GM23338 (cell line): ENCODE measurements at places on chromosomes 16 and 17.

DNA sequence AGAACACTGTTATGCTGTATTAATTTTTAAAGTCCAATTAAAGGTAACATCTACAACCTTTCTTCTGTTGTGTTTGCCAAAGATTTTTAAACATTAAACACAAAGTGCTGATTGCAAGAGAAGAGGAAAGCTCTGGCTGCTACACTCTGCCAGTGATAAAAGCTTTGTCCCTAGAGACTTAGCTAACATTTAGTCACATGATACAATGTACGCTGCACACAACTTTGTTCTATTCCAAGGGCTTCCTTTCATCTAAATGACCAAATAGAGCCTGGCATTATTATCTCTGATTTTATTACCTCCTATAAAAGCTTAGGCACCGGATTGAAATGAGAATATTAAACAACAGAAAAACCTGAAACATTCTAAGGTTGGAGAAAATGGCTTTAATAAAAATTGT is 388.7 kb upstream of the PMFBP1 start:
- no peak for DNase-seq
- H3K36me3 ChIP-seq = no peaks in the 10 kb centered on the region
- no peaks in the 10 kb centered on the region for H3K4me1 ChIP-seq
- no peaks in the 10 kb centered on the region for H3K27me3 ChIP-seq
- H3K27ac ChIP-seq = no peak overlapping the region

DNA sequence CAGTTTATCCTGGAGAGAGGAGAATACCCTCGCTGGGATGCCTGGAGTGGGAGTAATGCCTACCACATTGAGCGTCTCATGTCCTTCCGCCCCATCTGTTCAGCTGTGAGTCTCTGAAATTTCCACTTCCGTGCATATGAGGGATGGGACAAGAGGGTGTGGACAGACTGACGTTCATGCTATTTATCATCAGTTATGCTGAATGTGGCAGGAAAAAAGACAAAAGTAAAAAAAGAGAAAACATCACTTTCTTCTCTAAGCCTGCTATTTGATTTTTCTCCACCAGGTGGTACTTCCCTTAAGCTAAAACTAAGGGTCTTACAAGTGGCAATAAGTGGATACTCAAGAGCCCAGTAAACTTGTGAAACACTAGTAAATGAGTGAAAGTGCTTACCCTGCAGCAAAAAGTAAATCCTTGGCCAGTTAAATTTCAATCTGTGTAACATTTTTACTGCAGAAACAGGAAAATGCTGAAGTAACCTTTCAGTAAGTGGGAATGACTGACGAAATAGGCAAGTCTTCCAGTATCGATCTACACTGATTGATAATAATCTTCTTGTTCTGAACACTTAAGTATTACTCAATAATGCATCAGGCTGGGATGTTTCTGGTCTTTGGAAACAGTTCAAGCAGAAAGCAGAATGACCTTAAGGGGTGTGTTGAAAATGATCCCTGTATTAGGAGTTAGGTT is 5.6 kb downstream of the CRYBA1 start:
- H3K36me3 ChIP-seq = no peaks in the 10 kb centered on the region
- H3K4me1 ChIP-seq = no peaks in the 10 kb centered on the region

- H3K4me3 ChIP-seq = no peak overlapping the region
- DNase-seq = no peak
- no peaks in the 10 kb centered on the region for H3K27me3 ChIP-seq
- H3K36me3 ChIP-seq = no peaks in the 10 kb centered on the region
These were observed 14.6 kb downstream of the ODF4 start for GRCh38 chr17:8354236-8354635.

DNA sequence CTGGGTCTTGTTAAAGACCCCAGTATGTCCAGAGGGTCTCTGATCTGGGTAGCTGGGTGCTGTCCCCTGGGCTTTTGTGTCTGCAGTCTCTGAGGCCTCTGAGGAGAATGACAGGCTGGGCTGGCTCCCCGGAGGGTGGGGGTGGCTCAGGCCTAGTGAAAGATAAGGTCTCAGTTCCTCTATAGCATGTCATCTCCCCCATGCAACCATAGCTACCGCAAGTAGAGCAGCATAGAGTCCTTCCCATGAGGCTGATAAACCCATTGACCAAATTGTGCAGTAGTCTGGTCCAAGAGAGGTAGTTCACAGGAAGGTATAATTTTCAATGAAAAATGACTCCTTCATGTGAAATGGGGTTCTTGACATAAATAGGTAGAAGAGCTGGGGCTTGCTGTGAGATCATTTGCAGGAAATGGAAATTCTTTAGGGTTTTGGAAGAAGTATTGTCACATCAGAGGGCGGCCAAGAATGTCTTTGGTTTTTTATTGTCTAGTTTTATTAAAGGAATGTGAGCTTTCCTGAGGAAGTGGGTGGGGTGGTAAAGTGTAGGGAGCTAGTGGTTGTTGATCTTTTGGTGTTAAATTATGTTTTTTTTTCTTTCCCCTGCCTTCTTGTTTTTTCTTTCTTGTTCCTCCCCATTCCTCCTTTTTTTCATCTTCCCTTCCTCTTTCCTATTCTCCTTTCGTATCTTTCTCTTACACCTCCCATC is 21.0 kb downstream of the SLC7A6OS start:
- no peaks in the 10 kb centered on the region for H3K27me3 ChIP-seq
- peaks cover 11% of the 10 kb centered on the region; the same call in 1 of the 2 replicates for H3K36me3 ChIP-seq
- H3K27ac ChIP-seq = no peak overlapping the region

GRCh38 chr17:61313461-61314326 is 85.9 kb upstream of the TBX2 start:
- no peak for DNase-seq
- no peak overlapping the region for H3K4me3 ChIP-seq
- no peaks in the 10 kb centered on the region for H3K36me3 ChIP-seq
- H3K27me3 ChIP-seq = no peaks in the 10 kb centered on the region
- 0 out of 2 replicates have a peak, but pooled peaks cover 3% of the 10 kb centered on the region for H3K4me1 ChIP-seq

- no peak overlapping the region for H3K27ac ChIP-seq
- peaks cover 16% of the 10 kb centered on the region; the same call in 1 of the 2 replicates for H3K4me1 ChIP-seq
- peaks cover 89% of the 10 kb centered on the region for H3K27me3 ChIP-seq
- H3K4me3 ChIP-seq = peak overlapping the region; percentile 76
- DNase-seq = peak; percentile 77
These were observed 3.8 kb downstream of the PMP22 start for GRCh38 chr17:15261258-15261801.

GRCh38 chr17:27628376-27628775 is 2.6 kb upstream of the LGALS9 start:
- no peak for DNase-seq
- H3K27ac ChIP-seq = no peak overlapping the region
- no peak overlapping the region for H3K4me3 ChIP-seq
- H3K27me3 ChIP-seq = no peaks in the 10 kb centered on the region
- H3K36me3 ChIP-seq = peaks cover 2% of the 10 kb centered on the region; the same call in 1 of the 2 replicates

DNA sequence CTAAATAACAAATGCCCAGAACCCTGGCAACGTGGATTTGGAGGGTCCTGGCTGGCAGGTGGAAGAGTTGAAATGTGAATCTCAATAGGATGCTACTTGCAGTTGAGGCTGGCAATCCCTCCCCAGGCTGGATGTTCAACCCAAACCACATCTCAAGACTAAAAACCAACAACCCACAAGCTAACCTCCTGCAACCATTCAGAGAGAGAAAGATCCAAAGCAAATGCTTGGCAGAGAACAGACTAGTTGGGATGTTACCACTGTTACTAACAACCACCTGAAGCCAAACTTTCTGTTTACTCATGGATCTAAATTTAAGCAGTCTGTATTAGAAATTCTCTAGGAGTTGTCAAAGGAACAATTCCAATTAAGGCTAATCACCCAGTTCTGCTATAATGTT is 27.9 kb downstream of the SMG6 start:
- no peaks in the 10 kb centered on the region for H3K4me1 ChIP-seq
- H3K36me3 ChIP-seq = no peaks in the 10 kb centered on the region; the same call in 1 of the 2 replicates
- 0 out of 2 replicates have a peak overlapping the region, but pooled peaks have one; percentile 45 for H3K27ac ChIP-seq

- H3K4me3 ChIP-seq = no peak overlapping the region
- H3K36me3 ChIP-seq = no peaks in the 10 kb centered on the region
- no peak overlapping the region for H3K27ac ChIP-seq
These were observed 95.5 kb downstream of the CCT6B start for GRCh38 chr17:34865716-34866115.
